ENCODE measurements at places on chromosomes 4 and X.

- DNase-seq: no peak
Observed at GRCh38 chr4:154456240-154456639, 35.4 kb downstream of the DCHS2 start.

DNA sequence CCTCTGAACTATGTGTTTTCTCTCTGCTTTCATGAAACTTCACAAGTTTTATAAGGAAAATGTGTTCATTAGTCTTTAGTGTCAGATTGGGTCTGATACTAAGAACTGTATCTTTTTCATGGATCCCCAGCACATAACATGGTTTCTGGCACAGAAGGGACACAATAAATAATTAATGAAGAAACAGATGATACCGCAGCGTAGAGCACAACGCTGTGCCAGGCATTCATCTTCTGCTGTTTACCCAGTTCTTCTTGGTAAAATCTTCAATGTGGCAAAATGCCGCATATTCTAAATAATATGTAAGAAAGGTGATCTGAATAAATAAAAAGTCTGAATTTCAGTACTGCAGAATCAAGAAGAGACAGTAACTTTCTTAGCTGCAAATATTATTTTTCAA lies 12.3 kb downstream of the SCARB2 start:
- no peak for DNase-seq

- DNase-seq: no peak
Observed at GRCh38 chr4:52106660-52107059, 55.6 kb downstream of the SPATA18 start.

DNA sequence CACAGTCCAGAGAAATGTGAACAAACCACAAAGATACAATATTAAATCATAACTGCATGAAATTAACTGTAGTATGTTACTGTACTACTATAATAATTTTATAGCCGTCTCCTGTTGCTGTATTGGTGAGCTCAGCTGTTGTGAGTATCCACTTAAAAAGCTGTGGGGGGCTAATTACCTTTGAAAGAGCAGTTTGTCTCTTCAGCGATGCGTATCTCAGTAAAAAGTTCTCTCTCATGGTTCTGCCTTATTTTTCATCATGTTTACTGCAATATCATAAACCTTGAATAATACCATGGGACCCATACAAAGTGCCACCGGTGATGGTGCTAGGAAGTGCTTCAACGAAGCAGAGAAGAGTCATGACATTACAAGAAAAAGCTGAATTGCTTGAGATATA lies 8.4 kb upstream of the MSMO1 start:
- no peak for DNase-seq

- no peak for DNase-seq
Observed at GRCh38 chr4:176475067-176475466, 155.3 kb downstream of the SPCS3 start.

Measured in activated CD4-positive, alpha-beta T cell treated with anti-CD3 and anti-CD28 coated beads, Interleukin-2, Interleukin-4, amounts not matched to agents 100 ng/mL and 50 ng/mL, durations not matched to agents 16 hours and 8 hours (primary cell).